ENCODE measurements at places on chromosomes 12 and 14.
A peak's percentile ranks its signal among the peaks of the same experiment; 100 is the strongest.

GRCh38 chr12:91555436-91556415 is 373.1 kb upstream of the DCN start:
- no peak for DNase-seq

DNA sequence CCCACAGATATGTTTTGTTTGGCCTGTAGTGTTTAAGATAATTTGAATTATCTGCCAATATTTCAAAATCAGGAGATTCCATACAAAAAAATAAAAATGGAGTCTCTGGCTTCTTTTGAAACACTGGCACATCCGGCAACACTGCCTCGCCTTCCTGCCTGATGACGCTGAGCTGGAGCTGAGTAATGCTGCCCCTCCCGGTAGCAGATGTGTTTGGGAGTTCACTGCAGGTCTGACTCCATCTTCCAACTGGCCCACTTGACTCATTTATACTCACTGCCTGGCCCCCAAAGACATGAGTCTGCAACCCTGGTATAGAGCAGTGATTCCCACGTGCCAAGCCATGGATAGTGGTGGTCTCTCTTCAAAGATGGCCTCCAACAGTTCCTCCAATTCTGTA is 7.4 kb downstream of the CIT start:
- no peak for DNase-seq

- no peak for DNase-seq
These were observed 47.9 kb downstream of the TMEM117 start for GRCh38 chr12:43883748-43884147.

- DNase-seq = no peak
These were observed 183.5 kb downstream of the NUAK1 start for GRCh38 chr12:105954951-105955931.

GRCh38 chr12:47414511-47414910 is 291.3 kb downstream of the RPAP3 start:
- no peak for DNase-seq

- no peak for DNase-seq
These were observed 15.6 kb downstream of the ITPK1 start for GRCh38 chr14:93100100-93100499.

DNA sequence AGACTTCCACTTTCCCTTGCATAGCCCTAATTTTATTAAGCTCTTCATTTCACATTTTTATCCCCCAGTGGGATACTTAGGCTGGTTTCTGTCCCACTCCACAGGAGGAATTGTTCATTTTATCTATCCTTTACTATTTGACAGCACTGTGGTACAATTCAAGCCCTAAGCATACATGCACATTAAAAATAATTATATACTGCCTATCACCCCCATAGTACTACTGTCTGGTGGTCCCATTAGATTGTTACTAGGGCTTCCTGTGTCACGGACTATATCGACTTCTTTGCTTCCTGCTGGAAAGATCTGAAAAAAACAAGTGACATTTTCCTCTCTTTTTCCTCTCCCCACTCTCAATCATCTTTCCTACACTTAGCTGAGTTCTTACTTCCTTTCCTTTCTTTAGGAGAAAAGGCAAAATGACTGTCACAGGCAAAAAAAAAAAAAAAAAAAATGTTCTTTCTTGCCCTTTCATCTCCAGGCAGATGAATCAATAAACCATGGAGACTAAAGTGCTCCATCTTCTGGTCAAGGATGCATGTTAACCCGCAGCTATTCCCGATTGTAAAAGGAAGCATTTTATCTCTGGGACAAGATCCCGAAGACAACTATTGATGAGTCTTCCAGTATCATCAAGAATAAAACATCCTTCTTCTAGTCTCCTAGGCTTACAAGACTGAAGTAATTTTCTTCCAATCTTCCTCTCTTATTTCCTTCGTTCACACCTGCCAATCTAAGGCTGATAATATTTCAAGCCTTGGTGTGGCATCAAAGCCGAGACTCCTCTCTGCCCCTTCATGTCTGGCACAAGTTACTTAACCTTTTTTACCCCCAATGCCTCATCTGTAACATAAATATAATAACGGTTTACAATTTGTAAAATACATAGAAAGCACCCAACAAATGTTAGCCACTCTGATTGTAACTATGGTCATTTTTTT is 94.4 kb upstream of the PLEKHG7 start:
- no peak for DNase-seq

DNA sequence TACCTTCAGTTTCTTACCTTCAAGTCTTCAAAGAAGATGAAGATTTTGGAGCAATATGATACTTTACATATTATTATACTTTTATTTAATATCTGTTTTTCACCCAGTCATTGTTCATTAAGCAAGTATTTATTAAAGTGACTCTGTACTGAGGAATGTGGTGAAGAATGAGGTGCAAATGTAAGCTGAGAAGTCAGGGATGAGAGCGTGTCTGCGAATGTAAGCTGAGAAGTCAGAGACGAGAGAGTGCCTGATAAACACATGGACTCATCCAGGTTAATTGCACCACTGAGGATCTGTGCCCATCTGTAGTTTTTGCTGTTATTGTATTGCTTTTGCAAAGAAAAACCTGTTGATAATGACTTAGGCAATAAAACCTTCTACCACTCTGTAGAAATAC is 211.9 kb upstream of the FAR2 start:
- no peak for DNase-seq

DNA sequence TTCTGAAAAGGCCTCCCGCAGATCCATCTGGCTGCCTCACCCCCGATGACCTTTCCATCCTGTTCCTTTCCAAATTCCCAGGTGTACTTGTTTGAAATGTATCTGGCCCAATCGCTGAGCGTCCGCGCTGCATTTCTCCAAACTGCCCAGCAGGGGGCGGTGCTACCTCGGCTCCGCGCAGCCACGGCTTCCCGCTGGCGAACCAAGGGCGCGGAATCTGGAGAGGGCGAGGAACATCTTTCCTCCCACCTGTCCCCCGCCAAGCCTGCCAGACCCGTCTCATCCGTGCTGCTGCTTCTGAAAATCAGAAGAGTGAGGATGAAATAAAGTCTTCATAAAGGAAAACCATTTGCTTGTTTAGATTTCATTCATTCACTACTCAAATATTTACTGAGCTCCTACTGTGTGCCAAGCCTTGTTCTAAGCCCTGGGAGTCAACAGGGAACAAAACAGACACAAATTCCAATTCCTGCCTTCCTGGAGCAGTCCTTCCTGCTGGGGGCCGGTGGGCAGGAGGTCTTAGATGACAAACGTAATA is 16.8 kb upstream of the MYL2 start:
- DNase-seq = peak; percentile 79

DNA sequence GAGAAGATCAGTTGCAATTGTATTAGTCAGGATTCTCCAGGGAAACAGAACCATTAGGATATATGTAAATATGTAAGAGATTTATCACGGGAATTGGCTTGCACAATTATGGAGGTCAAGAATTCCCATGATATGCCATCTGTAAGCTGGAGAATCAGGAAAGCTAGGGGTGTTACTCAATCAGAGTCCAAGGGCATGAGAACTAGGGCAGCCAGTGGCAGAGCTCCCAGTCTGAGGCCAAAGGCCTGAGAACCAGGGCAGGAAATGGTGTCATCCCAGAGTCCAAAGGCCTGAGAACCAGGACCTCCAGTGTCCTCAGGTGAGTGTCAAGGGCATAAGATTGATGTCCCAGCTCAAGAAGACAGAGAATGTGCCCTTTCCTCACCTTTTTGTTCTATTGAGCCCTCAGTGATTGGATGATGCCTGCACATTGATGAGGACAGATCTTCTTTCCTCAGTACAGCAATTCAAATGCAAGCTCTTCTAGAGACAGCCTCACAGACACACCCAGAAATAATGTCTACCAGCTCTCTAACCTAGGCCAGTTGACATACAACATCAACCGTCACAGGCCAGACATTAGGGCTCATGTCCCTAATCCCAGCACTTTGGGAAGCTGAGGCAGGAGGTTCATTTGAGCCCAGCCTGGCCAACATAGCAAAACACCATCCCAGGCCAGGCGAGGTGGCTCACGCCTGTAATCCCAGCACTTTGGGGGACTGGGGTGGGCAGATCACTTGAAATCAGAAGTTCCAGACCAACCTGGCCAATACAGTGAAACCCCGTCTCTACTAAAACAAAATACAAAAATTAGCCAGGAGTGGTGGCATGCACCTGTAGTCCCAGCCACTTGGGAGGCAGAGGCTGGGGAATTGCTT is 34.9 kb upstream of the ZNF740 start:
- DNase-seq = no peak

- DNase-seq = no peak
These were observed 32.0 kb upstream of the LRRK2 start for GRCh38 chr12:40192704-40193255.

GRCh38 chr14:46368275-46368674 is 283.3 kb downstream of the RPL10L start:
- no peak for DNase-seq

- DNase-seq = no peak
These were observed 169.1 kb downstream of the SLC5A8 start for GRCh38 chr12:101040936-101041335.

- no peak for DNase-seq
These were observed 24.2 kb downstream of the YY1 start for GRCh38 chr14:100263141-100263540.

GRCh38 chr12:113299619-113300237 is 35.2 kb downstream of the SLC8B1 start:
- no peak for DNase-seq

GRCh38 chr14:78455896-78456435 is 285.8 kb downstream of the NRXN3 start:
- no peak for DNase-seq

- DNase-seq = no peak
These were observed 252.6 kb downstream of the FOXN3 start for GRCh38 chr14:89164168-89165073.

DNA sequence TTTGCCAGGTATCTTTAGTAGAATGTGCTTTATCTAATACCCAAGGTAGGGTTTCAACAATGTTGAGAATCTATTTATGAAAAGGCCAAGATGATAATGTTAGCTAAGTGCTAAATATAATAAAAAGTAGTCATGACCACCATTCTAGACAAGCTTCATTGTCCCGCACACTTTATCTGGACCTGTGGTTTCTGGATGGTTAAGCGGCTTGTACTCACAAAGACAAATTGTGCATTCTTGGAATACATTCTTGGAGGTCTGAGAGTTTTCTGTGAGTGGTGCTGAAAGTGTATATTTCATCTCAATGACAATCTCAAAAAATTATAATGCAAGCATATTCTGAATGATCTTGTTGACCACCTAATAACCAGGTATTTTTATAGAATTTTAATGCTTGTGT is 646.9 kb downstream of the DIO2 start:
- no peak for DNase-seq

GRCh38 chr14:64217308-64217707 is 76.9 kb downstream of the ESR2 start:
- no peak for DNase-seq

DNA sequence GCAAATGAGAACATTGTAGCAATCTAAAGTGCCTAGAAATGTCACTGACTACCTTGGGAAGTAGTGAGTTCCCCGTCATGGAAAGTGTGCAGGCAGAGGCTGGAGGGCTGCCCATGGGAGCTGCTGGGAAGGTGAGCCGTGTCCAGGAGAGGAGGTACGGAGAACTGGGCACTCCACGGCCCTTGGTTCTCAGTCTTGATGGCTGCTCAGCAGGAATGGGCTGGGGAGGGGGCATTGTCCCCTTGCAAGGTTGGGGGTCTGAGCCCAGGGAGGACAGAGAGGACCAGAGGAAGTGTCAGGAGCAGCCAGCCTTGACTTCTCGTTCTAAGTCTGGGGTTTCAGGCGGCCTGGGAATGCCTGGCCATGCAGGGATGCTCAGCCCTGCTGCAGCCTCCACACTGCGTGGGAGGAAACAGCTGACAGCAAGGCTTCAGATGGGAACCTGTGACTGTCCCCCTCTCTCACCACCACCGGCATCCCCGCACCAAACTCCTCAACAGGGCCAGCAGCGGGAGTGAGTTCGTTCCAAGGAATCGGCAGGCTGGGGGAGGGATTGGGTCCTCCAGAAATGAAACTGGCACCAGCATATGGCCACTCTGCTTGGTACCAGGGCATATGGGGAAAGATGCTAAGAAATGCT is 140.2 kb downstream of the BCL11B start:
- DNase-seq = no peak

GRCh38 chr14:100297320-100298300 is 8.6 kb downstream of the SLC25A29 start:
- peak; percentile 77 for DNase-seq

DNA sequence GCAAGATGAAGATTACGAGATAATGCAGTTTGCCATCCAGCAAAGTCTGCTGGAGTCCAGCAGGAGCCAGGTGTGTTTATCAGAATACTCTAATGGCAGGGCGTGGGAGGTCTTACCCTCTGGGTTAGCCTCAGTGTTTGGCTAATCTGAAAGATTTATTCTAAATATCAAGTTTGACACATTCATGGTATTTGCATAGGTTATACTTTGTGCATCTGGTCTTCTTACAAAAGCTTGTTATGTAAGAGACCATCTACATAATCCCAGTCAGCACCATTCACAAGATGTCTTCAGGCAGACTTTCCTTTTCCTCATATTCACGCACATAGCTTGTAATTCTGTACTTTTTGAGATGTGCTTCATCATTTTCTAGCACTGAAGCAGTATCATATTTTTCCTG is 14.4 kb downstream of the C12orf76 start:
- DNase-seq = no peak

DNA sequence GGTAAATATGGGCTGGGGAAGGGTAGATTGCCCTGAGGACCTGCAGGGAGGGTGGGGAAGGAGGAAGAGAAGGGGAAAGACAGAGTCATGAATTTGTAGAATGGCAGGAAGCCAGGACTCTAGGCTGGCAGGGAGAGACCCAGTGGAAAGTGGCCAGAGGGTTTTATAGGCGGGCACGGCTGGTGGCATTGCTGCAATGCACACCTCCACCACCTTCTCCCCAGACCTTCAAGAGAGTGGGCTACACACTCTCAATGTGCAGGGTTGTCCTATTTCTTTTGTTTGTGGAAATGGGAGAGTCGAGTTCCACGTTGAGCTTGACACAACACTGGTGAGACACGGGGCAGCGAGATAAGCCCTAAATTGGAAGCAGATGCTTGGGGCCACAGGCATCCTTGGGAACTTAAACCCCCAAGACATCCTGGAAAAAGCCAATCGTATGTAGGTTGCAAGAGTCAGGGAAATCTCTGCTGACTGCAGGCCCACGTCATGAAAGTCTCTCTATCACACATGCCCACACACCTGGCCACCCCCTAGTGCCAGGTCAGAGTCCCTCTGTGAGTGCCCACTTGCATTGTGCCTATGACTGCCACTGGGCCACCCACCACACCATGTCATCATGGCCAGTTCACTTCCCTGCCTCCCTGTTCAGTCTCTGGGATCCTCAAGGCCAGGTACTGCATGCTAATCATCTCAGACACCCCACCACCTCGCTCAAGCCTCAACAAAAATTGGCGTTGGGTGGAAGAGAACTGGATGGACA is 38.0 kb upstream of the BDKRB2 start:
- DNase-seq = peak; percentile 18

DNA sequence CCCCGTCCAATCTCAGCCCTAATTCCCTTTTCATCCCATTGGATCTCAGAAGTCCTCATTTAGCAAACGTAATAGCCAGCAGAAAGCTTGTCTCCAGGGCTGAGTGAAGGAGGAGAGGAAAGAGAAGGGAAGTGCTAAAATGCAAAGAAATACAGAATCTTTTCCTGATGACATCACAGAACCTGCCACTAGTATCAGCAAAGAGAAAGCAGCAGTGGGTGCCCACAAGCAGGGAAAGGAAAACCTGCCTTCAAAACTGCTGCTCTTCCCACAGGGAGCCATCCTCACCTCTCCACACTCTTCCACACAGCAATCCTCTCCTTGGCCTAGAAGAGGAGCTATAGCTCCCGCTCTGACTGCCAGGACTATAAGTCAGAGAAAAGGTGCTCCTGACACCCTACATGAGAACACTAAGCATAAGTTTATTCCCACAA is 11.3 kb downstream of the MED13L start:
- no peak for DNase-seq
